ENCODE measurements at places on chromosomes 4 and X.

DNA sequence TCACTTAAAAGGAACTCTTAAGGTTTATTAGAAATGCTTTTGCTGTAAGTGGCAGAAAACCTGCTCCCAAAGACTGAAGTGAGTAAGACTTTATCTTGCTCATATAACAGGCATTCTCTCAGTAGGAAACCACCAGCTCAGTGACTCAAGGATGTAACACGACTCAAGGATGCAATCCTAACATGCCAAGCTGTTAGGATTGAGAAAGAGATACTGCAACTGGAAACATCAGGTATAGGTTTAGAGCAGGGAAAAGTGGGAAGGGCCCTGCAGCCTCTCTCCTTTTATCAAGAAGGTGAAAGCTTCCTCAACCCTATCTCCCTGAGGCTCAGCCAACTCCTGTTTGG lies 11.9 kb upstream of the SLC9A7 start:
- peak; percentile 92 for DNase-seq

GRCh38 chr4:149292425-149293007 lies 523.1 kb downstream of the IQCM start:
- DNase-seq = no peak

- DNase-seq = peak; percentile 11
These were observed 12.8 kb downstream of the SUPT20HL2 start for GRCh38 chrX:24301060-24301459.

- DNase-seq = no peak
These were observed 106.4 kb downstream of the MMRN1 start for GRCh38 chr4:90001023-90001422.

GRCh38 chr4:76540486-76540885 lies 105.5 kb downstream of the SHROOM3 start:
- DNase-seq = no peak

- DNase-seq = no peak
These were observed 6.0 kb upstream of the NEXMIF start for GRCh38 chrX:74931214-74931613.

GRCh38 chrX:15474028-15474427 lies 19.1 kb downstream of the PIR start:
- no peak for DNase-seq

DNA sequence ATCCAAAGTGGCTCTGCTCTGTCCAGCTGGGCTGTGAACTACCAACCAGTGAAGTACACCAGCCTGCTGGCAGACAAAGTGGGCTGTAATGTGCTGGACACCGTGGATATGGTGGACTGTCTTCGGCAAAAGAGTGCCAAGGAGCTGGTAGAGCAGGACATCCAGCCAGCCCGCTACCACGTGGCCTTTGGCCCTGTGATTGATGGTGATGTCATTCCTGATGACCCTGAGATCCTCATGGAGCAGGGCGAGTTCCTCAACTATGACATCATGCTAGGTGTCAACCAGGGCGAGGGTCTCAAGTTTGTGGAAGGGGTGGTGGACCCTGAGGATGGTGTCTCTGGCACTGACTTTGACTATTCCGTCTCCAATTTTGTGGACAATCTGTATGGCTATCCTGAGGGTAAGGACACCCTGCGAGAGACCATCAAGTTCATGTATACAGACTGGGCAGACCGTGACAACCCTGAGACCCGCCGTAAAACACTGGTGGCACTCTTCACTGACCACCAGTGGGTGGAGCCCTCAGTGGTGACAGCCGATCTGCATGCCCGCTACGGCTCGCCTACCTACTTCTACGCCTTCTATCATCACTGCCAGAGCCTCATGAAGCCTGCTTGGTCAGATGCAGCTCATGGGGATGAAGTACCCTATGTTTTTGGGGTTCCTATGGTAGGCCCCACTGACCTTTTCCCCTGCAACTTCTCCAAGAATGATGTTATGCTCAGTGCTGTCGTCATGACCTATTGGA lies 22.6 kb downstream of the NLGN3 start:
- no peak for DNase-seq

- DNase-seq = peak; percentile 34
These were observed 25.7 kb downstream of the SLC9B2 start for GRCh38 chr4:103050736-103051436.

GRCh38 chr4:74473155-74473811 lies 28.3 kb downstream of the AREG start:
- DNase-seq = peak; percentile 96

- peak; percentile 66 for DNase-seq
These were observed 171.7 kb downstream of the SHROOM3 start for GRCh38 chr4:76606645-76607265.

DNA sequence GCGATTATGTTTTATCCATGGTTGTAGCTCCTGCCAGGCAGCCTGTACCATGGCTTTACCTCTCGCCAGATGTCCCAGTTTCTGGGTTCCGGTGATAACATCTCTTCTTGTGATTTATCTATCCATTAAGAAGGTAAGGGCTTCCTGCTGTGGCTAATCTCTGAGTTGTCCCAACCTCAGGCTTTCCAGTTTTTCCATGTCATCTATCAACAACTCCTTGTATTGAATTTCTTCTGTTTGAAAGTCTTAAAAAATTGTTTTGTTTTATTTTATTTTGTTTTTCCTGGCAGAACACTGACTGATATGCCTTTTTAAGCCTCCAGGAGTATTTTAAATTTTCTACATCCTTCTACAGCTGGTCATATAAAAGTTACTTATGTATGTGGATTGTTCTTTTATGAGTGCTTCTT lies 241.9 kb downstream of the ANTXR2 start:
- DNase-seq = no peak

DNA sequence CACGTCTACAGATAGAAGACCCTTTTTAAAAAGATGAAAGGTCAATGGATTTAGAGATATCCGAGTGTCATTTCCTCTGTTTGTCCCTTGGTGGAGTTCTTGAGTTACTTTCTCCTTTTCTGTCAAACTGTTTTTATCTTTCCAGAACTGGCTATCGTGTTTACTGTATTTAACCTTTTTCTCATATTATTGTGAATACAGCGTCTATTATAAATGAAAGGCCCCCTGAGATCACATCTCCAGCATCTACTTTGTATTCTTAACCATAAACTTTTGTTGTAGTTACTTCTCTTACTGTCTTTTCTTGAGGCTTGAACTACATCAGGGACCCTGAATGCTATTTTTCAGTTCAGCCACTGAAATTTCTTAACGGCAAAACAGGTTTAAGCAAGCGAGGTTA lies 4.0 kb upstream of the PCDH7 start:
- peak; percentile 59 for DNase-seq

- peak; percentile 51 for DNase-seq
These were observed 122.5 kb downstream of the SPATA18 start for GRCh38 chr4:52173470-52174045.

- DNase-seq = no peak
These were observed 57.1 kb downstream of the PDLIM5 start for GRCh38 chr4:94508806-94509205.

GRCh38 chr4:72302981-72303704 lies 265.9 kb downstream of the ADAMTS3 start:
- peak; percentile 41 for DNase-seq

DNA sequence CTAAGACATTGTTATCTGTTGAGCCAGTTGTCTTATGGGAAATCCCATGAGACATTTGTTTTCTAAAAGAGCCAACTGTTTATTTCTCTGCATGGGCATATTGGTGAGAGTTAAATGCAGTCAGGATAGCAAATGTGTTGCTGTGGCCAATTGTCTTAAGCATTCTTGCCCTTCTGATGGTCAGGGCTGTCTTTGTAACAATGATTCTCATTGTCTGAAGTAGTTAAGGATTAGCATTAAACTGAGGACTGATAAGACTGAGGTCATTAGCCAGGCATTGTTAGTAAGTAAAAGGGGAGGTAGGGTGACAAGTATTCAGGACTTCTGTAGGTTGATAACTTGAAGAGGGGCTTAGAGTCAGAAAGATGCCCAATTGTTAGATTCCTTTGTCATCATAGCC lies 11.2 kb upstream of the MORF4L2 start:
- no peak for DNase-seq

- peak; percentile 63 for DNase-seq
These were observed 35.7 kb upstream of the INTS6L start for GRCh38 chrX:135484641-135485289.

GRCh38 chrX:124393238-124393637 lies 46.9 kb downstream of the SH2D1A start:
- DNase-seq = no peak

All from iris pigment epithelial cell (primary cell).